ENCODE measurements at places on chromosomes 2 and 18.

DNA sequence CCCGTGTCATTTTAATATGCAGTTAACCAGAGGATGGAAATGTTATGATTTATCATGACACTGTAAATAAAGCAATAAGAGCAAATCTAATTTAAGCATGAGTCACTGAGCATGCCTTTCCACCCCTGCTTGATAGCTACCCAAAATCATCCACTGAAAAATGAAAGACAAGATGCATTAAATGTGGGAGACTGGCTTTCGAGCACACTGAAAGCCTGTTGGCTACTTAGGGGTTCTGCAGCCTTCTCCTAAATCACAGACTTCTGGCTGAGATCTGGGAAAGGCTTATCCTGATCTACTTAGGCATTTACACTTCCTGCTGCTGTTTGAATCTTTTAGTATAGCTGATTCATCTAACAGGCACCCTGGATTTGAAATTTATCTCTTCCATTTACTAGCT lies 778.3 kb upstream of the CDH7 start:
- DNase-seq: no peak

- peak; percentile 98 for DNase-seq
Measured at GRCh38 chr2:191486584-191487320, 191.2 kb upstream of the NABP1 start.

- no peak for DNase-seq
Measured at GRCh38 chr2:35891936-35892335, 463.6 kb upstream of the CRIM1 start.

DNA sequence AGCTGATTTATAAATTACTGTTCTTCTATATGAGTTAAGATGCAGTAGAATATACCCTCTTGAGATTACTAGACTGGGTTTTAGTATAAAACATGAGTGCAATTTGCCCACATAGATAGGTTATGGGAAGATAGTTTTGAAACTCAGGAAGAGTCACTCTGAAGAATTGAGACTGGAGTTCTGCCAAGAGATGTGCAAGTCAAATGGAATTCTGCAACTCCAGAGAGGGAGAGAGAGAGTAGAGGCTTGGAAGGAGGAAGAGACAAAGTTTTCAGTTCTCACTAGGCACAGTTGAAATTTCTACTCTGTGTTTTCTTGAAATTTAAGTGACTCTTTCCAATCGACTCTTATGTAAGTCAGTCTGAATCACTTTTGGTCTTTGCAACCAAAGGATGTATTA lies 878.8 kb downstream of the TSN start:
- DNase-seq: peak; percentile 86

DNA sequence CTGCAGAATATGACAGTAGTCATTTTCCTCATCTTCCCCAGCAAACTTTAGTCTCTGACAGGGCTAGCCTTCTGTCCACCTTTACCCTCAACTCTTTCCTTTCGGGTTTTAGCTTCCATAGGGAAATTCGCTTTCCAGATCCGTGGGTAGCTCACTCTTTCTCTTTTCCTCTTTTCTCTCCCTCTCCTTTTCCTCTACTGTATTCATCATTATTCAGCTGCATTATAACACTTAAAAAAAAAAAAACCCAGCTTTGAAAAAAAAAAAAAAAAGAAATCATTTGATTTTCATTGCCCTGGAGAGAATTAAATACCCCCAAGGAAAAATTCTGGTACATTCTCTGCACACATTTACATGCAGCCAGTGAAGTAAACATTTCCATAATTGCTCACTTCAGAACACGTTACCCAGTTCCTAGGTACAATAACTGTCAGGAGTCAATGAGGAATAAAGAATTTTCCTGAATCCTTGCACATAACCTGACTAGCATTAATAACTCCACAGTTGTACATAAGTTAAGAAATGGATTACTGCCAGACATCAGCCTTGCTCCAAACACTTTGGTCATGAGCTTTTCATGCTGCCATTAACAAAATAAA lies 63.5 kb downstream of the ZNF521 start:
- DNase-seq: no peak

- no peak for DNase-seq
Measured at GRCh38 chr2:22209545-22209944, 1085.8 kb downstream of the TDRD15 start.

DNA sequence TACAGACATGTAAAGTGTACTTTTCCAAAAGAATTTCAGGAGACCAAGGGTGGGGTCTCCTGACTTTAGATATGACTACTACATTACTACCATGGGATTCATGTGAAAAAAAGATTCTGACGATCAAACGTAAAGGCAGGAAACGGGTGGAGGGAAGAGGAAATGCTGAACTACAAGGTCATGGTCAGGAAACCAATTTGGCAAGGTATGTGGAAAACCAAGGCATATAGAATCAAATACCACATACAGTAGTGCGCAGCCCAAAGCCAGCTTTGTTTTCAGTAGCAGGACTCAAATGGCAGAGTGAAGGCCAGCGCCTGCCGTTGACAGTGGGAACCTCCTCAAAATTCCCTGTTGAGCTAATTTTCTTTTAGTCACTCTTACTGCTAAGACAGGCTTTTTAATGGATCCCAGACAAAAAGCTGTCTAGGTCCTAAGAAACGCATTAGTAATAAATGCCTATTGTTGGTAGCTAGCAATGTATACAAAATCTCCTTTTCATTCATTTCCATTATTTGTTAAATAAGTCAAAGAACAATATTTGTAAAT lies 57.6 kb upstream of the SERTAD2 start:
- peak; percentile 33 for DNase-seq

DNA sequence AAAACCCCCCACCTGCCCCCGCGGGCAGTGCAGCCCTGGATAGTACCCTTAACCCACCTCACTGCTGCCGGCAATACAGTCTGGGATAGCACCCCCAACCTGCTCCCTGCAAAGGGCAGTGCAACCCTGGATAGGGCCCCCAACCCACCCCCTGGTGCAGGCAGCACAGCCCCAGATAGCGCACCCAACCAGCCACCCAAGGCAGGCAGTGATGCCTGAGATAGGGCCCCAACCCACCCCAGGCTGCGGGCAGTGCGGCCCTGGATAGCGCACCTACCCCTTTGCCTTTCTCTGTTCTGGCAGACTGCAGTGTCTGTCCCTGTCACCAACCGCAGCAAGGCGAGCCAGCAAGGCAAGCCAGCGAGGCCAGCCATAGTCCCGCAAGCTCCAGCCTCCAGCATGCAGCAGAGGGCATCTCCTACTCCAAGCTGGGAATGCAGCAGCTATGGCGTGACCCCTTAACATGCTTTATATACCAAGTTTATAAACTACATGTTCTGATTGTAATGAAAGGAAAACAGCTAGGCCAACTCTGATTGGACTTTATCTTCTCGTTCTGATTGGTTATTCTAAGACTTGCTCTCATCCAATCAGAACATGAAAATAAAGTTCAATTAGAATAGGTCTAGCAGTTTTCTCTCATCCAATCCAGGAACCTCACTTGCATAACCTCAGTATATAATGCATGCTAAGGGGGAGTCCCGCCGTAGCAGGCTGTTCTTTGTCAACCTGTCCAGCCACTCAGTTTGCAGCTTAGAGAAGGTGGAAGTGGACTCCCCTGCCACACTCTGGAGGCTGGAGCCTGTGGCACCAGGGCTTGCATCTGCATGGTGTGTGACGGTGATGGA lies 34.1 kb upstream of the ANKRD62 start:
- DNase-seq: peak; percentile 10

DNA sequence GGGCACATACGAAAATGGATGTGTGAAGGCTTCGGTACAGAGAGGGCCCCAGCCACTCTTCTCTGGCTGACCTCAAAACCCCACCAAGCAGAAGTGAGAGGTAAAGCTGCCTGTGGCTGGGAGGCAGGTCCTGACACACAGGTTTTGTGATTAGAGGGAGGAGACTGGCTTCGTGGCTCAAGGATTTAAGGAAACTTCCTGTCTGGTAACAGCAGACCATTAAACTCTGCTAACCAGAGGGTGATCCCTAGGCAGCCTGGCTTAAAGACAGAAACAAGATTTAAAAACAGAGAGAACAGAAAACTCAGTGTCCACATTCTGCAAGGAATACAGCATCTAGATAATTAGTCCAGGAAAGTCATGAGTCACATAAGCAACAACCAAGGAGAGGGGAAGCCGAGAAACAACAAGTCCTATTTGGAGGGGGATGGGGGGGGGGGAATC lies 101.9 kb downstream of the NFATC1 start:
- DNase-seq: peak; percentile 26

GRCh38 chr2:225122583-225123486 lies 80.6 kb upstream of the DOCK10 start:
- peak; percentile 32 for DNase-seq

DNA sequence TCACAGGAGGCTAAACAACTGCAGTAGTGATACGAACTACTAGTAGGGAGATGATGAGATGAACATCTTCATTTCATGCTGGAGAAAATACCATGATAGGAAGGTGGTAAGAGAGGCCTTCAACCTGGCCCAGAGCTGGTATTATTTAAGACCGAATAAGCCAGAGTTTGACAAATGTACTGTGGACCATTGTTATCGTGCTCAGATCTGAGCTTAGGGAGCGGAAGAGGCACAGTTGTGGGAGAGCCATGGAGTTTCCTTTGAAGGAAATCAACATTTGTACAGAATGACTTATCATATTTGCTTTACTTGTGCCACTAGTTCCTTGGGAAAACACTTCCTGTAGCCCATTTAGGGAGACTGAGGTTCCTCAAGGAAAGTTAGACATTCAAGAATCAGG lies 260.6 kb upstream of the TNP1 start:
- DNase-seq: no peak

DNA sequence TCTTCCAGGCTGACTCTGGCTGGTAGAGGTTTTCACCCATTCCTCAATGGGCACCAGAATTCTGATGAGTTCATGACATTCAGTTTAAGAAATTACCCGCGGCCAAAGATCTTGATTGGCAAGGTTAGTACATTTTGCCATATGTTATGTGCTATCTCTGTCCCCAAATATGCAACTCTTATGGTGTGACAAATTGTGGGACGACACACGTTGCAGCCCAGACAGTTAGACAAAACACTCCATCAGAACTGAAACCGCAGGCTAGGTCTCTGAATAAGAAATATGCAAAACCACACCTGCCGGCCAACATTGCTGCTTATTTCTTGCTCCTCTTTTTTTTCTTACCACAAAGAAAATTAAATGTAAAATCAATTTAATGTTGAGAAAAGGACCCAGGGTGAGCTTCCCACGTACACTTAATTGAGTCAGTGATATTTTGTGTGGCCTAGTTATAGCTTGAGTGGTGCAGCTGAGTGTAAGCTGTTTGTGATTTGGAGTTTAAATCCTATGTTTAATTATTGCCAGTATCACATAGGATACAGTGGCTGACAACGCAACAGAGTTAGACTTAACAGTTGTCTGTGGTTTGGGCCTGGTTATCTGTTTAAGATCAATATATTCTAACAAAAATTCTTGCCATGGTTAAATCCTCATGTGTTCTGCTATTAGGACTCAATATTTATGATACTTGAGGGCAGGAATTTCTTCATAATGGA lies 35.7 kb upstream of the LTBP1 start:
- no peak for DNase-seq

DNA sequence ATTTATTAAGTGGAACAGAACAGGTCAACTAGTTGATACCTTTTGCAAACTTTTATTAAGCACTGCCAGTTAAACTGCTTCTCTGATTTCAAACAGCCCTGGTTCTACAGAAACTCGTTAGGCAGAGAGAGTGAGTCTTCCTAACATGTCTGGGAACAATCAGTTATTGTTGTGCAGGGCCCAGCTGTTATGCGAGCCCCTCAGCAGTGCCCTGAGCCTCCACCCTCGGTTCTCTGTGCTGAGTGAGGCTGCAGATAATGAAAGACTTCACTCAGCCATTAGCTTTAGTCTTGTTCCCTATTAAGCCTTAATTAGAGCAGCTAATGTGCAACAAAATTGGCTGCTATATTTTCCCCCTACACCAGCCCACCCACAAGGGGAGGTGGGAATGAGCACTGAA lies 39.6 kb downstream of the KCTD18 start:
- no peak for DNase-seq

- DNase-seq: no peak
Measured at GRCh38 chr2:120514521-120514920, 168.6 kb downstream of the INHBB start.
